AG04449 (cell line): ENCODE measurements at places on chromosomes 11 and 22.

GRCh38 chr22:19884954-19885751, 30.5 kb upstream of the GNB1L start:
- no peak for DNase-seq

DNA sequence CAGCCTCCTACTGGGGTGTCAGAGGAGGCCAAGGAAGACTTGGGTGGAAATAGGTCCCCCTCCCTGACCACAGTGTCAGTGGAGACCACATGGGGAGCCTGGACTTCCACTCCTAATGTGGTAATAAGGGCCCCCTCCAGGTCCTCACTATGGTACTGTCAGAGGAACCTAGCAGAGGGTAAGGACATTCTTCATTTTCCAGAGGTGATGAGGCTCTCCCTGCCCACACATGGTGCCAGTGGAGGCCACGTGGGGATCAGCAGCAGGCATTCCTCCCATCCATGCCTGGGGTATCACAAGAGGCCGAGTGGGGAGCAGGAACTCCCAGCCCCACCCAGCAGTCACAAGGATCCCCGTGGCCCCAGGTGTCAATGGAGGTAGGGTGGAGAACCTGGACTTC, 6.5 kb upstream of the CLDN5 start:
- DNase-seq: no peak

DNA sequence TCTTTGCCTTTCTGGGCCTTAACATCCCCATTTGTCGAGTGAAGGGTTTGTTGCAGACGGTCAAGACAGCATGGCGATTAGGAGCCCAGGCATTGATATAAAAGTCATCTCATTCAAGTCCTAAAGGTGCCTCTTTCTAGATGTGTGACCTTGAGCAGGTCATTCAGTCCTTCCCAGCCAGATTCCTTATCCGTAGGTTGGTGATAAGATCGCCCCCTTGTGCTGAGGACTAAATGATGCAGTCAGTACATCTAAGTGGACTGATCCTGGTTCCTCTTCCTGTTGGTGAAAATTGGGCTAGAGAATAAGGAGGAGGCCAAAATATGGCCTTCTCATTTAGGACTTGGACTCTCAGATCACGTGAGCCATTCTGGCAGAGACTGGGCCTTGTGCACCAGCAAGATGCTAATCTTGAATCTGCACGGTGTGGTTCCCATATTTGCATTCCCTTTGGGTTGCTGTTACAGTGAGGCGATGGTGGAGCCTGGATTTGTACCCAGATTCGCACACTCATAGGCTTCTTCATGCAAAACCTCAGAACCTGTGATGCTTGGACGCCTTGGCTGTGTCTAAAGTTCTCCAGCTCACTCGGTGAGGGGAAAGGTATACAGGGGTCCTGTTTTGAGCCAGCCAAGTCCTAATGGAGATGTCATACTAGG, 156.8 kb downstream of the MYO18B start:
- no peak for DNase-seq

DNA sequence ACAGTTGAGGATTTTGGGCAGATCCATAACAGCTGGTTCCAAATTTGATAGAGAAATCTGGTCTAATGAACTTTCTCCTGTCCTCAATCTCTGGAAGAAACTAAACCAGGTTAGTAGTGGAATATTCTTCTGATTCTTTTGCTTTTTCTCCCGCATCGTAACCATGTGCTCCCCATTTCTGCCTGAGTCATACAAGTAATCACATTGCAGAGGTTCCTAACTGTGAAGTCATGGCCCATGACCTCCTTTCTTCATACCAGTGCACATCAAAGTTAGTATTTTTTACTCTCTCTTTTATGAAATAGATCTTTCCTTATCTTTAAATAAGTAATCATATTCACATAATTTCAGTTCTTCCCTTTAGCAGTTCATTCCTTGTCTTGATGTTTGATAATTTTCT, 249.0 kb downstream of the DYNC2H1 start:
- no peak for DNase-seq

- DNase-seq: no peak
Measured at GRCh38 chr11:9941991-9942390, 278.1 kb downstream of the SWAP70 start.
